AML-193 (cell line): ENCODE measurements at places on chromosomes 3 and 15.

DNA sequence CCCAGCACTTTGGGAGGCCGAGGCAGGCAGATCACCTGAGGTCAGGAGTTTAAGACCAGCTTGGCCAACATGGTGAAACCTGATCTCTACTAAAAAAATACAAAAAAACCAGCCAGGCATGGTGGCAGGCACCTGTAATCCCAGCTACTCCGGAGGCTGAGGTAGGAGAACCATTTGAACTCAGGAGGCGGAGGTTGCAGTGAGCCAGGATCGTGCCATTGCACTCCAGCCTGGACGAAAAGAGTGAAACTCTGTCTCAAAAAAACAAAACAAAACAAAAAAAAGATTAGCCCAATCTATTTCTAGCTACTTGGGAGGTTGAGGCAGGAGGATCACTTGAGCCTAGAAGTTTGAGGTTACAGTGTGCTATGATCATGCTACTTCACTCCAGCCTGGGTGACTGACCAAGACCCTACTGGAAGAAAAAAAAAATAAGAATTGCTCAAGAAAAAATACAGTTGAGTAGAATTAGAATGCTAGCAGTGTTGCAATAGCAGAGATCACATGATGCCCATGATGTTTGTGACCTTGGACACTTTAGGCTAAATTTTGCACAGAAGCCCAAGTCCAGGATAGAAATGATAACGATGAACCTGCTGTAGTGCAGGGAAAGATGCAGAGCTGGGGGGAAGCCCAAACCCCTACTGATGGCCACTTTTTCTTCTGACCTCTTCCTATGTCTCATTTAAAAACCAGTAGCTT is 162.2 kb downstream of the LPP start:
- peak; percentile 78 for DNase-seq

GRCh38 chr3:93981649-93982048 is 1.7 kb downstream of the ARL13B start:
- no peak for DNase-seq

GRCh38 chr3:126347543-126348161 is 9.6 kb downstream of the KLF15 start:
- no peak for DNase-seq

GRCh38 chr15:26879706-26880105 is 12.8 kb downstream of the GABRA5 start:
- DNase-seq = no peak
